ENCODE measurements at places on chromosomes 3 and 15.

DNA sequence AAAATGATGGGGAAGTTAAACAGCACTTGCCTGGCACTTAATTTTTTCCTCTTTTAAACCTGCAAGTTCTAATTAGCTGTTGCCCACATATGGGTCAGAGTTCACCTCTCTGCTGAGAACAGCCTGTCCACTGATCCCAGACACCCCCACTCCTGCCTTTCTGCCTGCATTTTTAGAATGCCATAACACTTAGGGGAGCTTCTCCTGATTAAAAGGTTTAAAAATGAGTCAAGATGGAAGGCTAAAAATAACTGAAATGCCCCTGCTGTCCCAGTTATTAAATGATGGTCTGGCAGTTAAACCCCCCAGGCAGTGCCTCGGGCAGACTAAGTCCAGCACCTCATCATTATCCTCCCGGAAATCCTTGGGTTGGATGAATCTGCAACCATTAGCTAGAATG lies 913.6 kb upstream of the ARPP21 start:
- DNase-seq = no peak

GRCh38 chr3:101020351-101021015 lies 27.3 kb upstream of the ABI3BP start:
- no peak for DNase-seq

- no peak for DNase-seq
Observed at GRCh38 chr3:82354228-82354627, 592.8 kb upstream of the GBE1 start.

DNA sequence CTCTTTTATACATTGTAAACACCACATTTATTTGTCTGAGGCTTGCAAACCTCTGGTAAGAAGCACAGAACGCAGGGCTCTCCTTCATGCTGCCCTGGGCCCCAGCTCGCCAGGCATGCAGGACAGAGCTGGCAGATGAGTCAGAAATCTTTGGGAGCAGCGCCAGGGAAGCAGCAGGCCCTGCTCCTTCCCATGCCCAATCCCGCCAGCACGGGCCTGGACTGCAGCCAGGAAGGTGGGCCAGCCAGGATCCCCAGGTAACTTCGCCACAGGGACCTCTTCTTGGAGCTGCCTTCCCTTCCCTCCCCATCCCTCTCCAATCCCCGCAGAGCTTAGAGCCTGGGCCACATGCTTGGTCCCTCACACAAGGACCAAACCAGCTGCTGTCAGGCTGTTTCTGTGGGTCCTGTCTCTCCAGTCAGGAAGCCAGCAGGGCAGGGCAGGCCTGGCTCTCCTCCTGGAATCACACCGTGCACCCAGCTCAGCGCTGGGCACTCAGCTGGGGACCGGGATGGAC lies 8.8 kb downstream of the STOML1 start:
- DNase-seq = no peak

DNA sequence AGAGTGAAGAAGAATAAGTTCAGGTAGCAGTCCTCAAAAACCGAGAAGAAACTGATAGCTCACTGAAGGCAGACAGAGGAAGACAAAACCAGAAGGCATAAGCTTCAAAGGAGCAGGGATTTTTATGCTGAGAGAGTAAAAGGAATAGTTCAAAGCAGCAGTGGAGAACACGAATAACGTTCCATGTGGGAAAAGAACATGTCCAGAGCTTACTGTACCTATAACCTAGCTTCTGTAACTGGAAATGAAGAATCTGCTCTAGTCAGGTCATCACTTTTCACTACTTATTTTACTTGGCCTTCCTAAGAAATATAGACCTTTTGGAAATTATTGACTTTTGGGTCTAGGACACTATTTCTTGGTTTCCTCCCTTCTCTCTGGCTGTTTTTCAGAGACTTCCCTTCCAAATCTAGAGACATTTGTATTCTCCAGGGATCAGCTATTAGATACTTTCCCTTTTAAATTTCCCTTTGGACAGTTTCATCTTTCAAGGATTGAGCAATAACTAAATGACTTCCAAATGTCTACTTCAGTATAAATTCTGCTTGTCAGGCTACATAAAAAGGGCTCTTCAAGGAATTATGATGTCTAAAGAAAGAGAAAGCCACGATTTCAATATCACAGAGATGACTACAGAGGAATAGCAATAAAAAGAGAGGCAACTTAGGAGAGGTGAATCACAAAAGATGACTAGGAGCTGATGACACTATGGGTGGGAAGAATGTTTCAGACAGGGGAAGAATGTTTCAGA lies 46.7 kb downstream of the UBE3A start:
- DNase-seq = no peak

GRCh38 chr15:88120026-88120425 lies 136.5 kb downstream of the NTRK3 start:
- no peak for DNase-seq

DNA sequence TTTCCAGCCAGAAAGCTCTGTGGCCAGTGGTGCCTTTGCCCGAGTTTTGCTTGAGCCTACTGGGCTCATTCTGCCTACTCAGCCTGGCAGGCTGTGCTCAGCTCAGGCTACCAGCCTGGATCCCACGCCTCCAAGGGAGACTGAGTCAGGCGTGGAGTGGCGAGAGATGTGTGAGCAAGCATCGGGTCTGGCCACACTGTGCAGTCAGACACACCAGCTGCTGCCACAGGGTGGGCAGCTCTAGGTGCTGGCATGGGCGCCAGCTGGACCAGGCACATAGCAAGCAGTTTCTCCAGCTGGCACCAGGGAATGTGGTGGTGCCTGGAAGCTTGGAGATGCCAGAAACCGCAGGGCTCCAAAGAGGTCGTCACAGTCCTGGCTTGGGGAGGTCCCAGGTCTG lies 498.5 kb upstream of the CNTN4 start:
- no peak for DNase-seq

DNA sequence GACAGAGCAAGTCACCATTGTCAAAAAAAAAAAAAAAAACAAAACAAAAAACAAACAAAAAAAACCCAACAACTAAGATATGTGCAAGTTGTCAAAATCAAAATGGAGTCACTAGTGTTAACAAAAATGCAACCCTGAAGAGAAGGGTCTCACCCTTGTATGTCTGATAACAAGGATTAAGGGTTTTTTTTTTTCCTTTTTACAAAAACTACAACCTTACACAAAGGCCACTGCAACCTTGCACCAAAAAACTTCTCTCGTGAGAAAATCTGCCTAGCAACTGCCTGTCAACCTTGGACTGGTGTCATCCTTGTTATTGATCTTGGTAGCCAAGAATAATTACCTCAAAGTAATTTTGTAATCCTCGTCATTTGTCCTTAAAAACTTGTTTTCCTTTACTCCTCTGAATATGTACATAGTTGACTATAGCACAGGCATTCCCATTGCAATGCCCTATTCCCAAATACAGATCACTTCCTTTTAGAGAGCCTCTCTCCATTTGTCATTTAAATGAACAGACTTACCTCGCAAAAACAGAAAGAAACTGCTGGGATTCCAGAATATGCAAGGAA lies 24.0 kb downstream of the TFRC start:
- no peak for DNase-seq

- DNase-seq = no peak
Observed at GRCh38 chr3:124747111-124747981, 17.1 kb downstream of the UMPS start.
